ENCODE measurements at places on chromosomes 3 and 15. TPM values are rescaled to one million over a fixed set of nuclear protein-coding genes. Genes with fewer than 3 reads are reported as not detected.

- no peak for DNase-seq
Observed at GRCh38 chr15:39946862-39947261, 12.9 kb downstream of the EIF2AK4 start.

DNA sequence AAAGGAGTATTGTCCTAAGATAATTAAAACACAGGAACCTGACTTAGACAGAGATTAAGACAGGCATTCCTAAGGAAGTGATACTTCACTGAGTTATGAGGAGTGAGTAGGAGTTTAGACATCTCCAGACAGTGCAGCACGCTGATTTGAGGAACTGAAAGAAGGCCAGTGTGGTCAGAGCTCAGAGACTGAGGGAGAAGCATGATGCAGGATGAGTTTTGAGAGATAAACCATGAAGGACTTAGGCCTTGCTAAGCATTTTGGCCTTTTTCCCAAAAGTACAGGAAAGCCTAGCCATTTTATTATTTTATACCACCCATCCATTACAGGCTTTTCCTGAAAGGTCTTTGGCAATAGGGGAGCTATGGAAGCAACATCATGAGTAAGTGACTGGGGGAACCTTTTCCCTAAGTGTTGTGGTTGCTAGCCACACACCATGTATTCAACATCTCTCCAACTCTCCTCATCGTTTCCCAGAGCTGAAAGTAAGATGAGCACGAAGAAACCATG lies 375.6 kb upstream of the TPRG1 start:
- peak; percentile 34 for DNase-seq

DNA sequence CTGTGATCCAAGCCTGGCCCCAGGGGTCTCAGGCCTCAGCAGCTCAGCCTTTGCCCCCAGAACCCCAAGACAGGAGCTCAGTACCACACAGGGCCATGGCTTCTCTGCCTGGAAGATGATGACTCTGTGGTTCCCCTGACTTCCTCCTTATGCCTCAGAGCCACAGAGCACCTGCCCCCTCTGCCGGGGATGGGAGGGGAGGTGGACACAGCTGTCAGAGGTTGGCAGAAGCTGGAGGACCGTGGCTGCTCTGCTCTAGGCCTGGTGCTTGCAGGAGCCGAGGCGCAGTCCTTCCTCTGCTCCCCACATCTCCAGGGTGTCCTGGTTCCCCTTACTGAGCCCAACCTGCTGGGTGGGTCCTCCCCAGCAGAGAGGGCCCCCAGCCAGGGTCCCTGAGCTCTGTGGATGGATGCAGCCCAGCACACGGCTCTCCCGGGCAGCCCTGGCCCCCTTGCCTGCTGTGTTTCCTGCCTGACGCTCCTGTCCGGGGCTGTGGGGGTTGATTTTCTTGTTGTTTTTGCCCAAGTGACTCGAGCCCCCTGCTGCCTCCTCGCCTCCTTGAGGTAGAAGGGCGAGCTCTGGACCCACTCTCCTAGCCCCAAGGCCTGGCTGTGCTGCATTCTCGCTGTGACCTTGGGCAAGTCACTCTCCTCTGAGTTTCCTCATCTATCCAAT lies 36.6 kb downstream of the PSTPIP1 start:
- peak; percentile 68 for DNase-seq

GRCh38 chr3:125382298-125382697 lies 7.2 kb upstream of the ZNF148 start:
- no peak for DNase-seq

Gene SCAPER
- 39.7 TPM for total RNA-seq

Gene CAMKV
- not detected for total RNA-seq

Gene LSMEM2
- total RNA-seq = not detected

Gene FOXB1
- not detected for total RNA-seq

All from stomach (tissue), 19 donors.